ENCODE measurements at places on chromosomes 16 and 17.

DNA sequence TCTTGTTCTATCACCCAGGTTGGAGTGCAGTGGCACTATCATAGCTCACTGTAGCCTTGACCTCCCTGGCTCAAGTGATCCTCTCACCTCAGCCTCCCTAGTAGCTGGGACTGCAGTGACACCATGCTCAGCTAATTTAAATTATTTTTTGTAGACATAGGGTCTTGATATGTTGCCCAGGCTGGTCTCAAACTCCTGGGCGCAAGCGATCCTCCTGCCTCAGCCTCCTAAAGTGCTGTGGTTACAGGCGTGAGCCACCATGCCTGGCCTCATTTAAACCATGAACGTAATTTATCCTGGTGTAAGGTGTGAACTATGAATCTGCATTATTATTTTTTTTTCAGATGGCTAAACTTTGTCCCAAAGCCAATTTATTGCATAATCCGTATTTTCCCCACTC is 37.3 kb downstream of the LAT start:
- no peak for DNase-seq

DNA sequence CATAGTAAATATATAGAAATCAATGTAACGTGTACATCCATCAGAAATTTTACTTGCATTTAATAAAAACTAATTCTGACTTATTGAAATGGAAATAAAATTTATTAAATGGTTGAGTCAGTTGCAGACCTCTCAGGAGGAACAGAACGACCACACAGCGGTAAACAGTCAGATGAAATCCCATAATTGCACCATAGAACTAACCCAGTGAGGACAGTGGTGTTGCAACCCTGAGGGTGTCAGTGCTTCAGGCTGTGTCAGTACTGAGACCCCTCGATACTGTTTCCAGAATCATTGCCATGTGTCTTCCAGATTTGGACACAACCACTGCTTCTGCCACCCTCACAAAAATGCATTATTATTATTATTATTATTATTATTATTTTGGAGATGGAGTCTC is 29.0 kb upstream of the SSTR2 start:
- no peak for DNase-seq

- peak; percentile 89 for DNase-seq
Measured at GRCh38 chr17:9361188-9361955, 214.2 kb downstream of the STX8 start.

- peak; percentile 55 for DNase-seq
Measured at GRCh38 chr17:66715745-66716156, 119.2 kb upstream of the CACNG5 start.

DNA sequence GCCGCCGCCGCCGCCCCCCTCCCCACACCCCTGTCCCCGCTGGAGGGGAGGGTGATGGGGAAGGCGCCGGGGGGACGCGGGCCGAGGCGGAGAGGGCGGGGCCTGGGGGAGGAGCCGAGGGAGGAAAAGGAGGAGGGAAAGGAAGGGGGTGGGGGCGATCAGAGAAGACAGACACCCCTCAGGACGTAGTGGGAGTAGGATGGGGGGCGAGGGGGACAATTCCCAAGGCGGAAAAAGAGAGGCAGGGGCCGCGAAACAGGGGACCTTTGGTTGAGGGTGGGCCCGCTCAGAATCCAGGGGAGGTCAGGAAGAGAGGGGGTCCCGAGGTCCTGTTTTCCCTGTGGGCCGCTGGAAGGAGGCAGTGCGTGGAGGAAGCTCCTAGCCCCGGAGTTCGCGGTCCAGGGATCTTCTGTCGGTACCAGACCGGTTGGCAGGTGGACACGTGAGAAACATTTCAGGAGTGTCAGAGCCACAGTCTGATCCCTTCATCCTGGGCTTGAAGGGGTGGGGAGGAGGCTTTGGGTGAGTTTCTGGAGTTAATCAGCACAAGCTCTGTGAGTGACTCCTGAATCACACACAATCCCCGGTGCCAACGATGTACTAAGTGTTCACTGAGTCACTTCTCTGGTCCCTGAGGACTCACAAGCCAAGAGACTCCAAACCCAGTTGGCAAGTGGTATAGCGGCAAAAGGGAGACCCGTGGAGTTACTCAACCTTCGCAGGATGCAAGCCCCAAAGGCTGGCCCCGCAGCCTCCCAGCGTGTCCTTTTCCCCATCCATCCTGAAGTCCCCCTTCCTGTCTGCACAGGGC is at the start of gene XYLT1:
Gene XYLT1, minus strand, starts transcription at position 53 of the 811 bp plus-strand sequence. CDS start 164 bp downstream, outside the sequence.
- peak; percentile 96 for DNase-seq

- DNase-seq, result no peak
Measured at GRCh38 chr17:42038221-42038973, 12.0 kb downstream of the C17orf113 start.

- no peak for DNase-seq
Measured at GRCh38 chr17:35554668-35555067, 6.0 kb downstream of the SLFN14 start.

- DNase-seq, result peak; percentile 52
Measured at GRCh38 chr16:29784901-29785500, 5.5 kb upstream of the KIF22 start.

DNA sequence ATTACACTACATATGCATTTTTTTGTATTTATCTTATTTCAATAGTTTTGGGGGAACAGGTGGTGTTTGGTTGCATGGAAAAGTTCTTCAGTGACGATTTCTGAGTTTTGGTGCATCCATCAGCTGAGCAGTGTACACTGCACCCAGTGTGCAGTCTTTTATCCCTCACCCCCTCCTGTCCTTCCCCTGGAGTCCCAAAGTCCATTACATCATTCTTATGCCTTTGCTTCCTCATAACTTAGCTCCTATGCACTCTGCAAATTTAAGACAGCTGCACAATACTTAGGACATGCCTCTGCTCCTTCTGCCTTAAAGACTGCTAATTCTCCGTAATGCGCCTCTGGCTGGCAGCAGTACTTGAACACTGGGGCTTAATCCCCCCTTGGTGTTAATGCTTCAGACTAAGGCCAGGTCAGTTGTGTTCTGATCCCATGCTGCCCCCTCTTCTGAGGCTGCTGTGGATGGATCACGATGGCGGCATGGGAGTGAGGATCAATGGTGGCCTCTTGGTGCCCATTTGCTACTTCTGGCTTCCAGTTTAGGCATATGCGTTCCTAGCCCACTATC is 146.2 kb downstream of the PARN start:
- no peak for DNase-seq

All from fibroblast of gingiva (primary cell).